ENCODE measurements at places on chromosomes 13 and 19.

GRCh38 chr13:48542581-48543341 is 9.9 kb upstream of the RCBTB2 start:
- DNase-seq: no peak

DNA sequence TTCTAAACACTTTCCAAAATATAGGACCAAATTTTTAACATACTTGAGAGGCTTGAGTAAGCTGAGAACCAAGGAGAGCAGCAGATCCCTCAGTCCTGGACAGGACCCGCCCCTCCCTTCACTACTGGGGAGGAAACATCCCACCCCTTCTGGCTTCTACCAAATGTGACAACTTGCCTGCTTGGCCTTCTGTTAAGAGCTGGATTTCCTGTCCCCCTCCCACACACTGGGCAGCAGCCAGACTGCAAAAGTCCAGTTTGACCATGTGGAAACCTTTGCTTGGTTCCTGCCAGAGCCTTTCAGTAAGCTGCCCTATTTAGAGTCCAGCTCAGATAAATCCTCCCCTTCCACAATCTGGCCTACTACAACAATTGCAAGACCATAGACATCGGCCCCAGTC is 84.3 kb downstream of the FGF14 start:
- DNase-seq: no peak

GRCh38 chr13:99431927-99432608 is 69.2 kb upstream of the TM9SF2 start:
- no peak for DNase-seq

DNA sequence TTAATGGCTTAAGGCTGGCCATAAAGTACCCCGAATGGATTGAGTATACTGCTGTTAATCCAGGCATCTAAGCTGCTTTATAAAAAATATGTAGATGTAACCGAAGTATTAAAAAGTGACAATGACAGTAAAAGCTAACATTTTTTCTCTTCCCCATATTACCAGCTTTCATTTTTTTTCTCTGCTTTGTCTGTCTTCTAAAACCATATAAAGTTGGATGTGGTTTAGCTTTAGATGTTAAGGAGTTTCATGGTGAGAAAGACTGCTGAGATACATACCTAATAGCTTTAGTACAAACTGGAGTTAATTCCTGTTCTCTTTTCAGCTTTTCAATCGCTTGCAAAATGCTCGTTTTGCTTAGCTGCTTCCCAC is 838 bp downstream of the AKAP11 start:
- DNase-seq: no peak

DNA sequence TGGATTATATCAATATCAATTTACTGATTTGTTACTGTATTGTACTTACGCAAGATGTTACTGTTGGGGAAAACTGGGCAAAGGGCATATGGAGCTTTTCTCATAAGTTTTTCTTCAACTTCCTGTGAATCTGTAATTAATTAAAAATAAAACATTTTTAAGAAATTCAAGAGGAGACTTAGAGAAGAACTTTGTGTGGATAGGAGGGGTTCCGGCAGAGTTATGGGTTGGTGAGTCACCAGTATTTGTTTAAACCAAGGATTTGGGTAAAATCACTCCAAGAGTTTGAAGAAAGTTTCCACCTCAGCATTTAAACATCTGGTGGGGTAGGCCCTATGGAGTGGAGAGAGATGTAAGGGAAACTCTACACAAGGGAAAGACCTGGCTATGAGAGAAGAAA is 379.6 kb downstream of the TSHZ3 start:
- no peak for DNase-seq

GRCh38 chr13:40031031-40031430 is 375.6 kb downstream of the COG6 start:
- no peak for DNase-seq

DNA sequence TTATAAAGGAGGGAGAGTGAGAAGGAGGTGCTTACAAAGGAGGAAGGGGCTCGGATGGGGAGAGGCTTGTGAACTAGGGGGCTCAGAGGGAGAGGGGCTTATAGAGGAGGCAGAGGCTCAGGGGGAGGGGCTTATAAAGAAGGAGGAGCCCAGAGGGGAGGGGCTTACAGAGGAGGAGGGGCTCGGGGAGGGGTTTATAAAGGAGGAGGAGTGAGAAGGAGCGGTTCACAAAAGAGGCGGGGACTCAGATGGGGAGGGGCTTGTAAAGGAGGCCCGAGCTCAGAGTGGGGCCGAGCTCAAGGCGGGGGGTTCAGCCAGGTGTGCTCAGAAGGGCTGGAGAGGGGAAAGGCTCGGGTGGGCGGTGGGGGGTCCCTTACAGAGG is 500 bp downstream of the SMIM24 start:
- no peak for DNase-seq

DNA sequence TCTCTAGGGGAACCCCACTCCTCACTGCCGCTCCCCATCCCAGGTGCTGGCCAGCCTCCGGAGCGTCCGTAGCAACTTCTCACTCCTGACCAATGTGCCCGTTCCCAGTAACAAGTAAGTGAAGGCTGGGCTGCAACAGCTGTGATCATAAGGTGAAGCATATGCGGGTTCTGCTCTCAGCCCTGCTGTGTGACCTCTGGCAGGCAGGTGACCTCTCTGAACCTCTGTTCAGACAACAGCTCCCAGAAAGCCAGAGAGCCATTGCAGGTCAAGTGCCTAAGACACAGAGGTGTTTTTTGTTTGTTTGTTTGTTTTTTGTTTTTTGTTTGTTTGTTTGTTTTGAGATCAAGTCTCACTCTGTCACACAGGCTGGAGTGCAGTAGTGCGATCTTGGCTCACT is 28.7 kb downstream of the PDE4A start:
- no peak for DNase-seq

DNA sequence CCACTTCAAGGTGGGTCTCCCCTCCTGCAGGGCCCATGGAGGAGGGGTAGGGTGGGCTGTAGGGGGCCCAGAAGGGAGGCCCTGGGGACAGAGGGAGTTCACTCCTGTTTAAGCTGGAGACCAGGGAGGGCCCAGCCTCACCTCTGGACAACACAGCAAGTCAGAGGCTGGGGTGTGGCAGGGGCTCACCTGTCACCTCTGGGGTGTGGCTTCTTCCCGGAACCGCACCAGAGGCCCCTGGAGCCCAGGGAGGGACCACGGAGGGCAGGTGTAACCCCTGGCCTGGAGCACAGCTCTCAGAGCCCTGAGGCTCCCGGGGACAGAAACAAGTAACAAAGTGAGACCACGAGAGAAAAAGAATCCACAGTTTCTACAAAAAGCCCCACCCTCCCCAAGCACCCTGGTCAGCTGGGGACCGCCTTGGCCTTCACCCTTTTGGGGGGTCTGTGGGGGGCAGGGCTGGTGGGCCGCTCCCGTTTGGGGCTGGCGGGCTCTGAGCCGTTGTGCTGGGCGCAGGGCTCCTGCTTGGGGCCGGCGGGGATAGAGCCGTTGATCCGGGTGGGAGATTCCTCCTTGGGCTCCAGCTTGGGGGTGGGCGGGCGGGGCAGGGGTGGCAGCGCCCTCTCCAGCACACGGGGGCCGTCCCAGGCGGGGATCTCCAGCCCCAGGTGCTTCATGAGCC is 8.0 kb downstream of the SIRT6 start:
- DNase-seq: no peak

- peak; percentile 38 for DNase-seq
Observed at GRCh38 chr19:39557811-39558623, 18.1 kb upstream of the EID2 start.

GRCh38 chr19:54526972-54527371 is 24.3 kb downstream of the LAIR2 start:
- no peak for DNase-seq

DNA sequence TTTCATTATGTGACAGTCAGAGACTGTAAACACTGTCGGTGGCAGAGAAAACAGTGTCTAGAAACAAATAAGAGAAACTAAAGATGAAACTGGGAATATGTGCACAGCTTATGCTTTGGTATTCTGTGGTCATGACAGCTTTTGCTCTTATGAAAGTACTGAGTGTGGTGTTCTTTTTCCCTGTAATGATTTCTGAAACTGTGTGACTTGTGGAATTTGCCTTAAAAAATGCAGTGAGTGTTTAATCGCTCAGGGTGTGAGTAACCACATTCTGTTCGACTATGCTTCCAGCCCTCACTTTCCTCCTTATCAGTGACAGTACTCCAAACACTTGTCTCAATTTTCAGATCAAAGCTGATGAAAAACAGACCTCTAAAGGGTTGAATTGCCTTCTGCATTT is 66.9 kb upstream of the DIAPH3 start:
- no peak for DNase-seq

DNA sequence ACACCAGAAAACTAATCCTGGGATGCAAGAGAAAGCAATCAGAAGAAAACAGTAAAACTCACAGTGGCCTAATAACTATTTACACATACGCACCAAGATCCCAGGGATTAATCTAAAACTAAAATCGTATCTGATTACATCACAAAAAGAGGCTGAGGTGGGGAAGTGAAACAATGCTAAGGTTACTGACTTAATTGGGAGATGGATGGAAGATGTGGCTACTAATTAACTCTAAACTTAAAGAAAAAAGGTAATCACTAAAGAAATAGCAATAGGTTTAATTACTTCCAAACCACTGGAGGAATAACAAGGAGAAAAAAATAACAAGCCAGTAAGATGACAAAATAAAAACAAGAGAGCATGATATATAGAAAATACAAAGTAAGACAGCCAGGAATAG is 50.4 kb downstream of the NUFIP1 start:
- DNase-seq: no peak
